RKO (cell line): ENCODE measurements at places on chromosomes 7 and 10.
A peak's percentile ranks its signal among the peaks of the same experiment; 100 is the strongest.

GRCh38 chr7:108525327-108525984, 479 bp downstream of the PNPLA8 start:
- DNase-seq: peak; percentile 94

GRCh38 chr10:118732245-118733165, 22.3 kb downstream of the CACUL1 start:
- no peak for DNase-seq

GRCh38 chr10:22477334-22478287, 132.3 kb downstream of the SPAG6 start:
- DNase-seq: no peak

- no peak for DNase-seq
Observed at GRCh38 chr7:17495655-17496394, 197.4 kb downstream of the AHR start.

DNA sequence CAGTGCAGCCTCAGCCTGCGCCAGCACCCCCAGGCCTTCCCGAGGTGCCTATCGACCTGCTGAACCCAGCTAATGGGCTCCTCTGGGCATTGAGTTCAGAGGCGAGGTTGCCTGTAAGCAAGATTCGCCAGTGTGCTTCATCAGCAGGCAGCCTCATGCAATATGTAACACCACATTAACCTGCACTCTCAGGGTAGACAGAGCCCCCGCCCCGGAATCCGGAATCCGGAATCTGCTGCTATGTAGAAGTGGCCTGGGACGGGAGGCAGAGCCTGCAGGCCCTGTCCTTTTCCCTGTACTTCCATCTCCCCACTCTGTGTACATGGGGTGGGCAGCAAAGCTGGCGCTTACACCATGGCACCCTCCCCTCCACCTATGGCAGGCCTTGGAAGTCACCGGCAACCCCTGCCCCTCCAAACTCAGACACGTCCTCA, 83.9 kb upstream of the RET start:
- DNase-seq: no peak

- DNase-seq: no peak
Observed at GRCh38 chr7:64882341-64883112, 20.5 kb upstream of the ZNF273 start.
